Stimulated activated naive CD8-positive, alpha-beta T cell treated with anti-CD3 and anti-CD28 coated beads, Interleukin-15, Interleukin-2, amounts not matched to agents 100 U/mL and 50 U/mL, for 24 hours (primary cell): ENCODE measurements at places on chromosomes 3 and 15.
A peak's percentile ranks its signal among the peaks of the same experiment; 100 is the strongest.

GRCh38 chr3:71109241-71109976 lies 474.1 kb downstream of the FOXP1 start:
- no peak for DNase-seq

DNA sequence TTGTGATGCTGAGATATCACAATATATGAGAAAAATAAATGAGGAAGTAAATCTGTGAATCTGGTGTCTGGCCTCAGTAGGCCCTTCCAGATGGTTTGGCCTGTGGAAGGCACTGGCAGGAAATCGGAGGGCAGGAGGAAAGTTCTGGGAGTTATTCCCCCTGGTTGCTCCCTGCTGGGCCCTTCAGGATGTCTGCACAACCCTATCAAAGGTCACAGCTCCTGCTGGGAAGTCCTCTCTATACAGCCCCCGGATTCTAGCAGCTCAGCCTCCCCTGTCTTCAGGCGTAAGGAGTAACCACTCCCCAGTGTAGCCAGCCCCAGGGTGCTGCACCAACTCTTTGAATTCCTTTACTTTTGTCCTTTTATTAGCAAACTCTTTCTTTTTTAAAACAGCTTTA lies 56.2 kb downstream of the WNT7A start:
- DNase-seq: no peak

- peak; percentile 29 for DNase-seq
Observed at GRCh38 chr3:124995460-124995994, 60.3 kb downstream of the HEG1 start.

DNA sequence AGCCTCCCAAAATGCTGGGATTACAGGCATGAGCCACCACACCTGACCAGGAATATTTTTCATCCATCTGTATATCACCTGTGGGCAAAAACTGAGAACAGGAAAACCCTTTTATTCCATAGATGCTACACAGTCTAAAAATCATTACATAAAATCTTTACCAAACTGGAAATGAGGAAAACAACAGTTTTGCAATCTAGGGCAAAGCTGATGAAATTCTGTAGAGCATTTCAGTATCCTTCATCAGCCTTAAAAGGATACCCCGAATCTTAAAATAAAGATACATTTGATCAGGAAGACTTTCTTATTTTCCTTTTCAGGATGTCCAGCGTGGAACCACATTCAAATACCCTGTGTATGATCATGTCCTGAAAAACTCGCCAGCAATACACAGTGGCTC lies 7.1 kb downstream of the SIAH2 start:
- DNase-seq: no peak

GRCh38 chr3:44893097-44893496 lies 18.7 kb downstream of the TGM4 start:
- DNase-seq: no peak

DNA sequence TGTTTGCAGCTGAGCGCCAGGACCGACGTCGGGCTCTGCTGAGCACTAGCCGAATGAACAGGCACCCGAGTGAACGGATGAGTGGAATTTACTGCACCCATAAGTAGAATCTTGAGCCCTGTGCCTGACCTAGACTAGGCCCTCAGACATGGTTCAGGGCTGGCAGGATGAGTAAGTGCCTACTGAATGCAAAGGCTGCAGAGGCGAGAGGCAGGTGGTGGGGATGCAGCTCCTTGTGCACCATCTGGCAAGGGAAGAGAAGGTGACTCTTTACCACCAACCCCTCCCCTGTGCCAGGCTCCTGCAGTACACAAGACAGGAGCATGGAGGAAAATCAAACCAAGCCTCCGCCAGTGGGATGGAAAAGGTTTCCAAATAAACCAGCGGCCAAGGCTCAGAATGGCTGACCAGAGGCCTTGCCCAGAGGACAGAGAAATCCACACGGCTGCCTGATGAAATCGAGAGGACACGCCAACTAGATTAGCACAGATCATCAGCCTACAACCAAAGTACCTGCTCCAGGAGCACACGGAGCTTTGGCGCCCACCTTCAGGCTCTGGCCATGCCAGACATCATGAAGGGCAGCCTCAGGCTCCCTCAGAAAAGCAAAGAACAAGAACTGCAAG lies 141.7 kb upstream of the IQSEC1 start:
- no peak for DNase-seq

DNA sequence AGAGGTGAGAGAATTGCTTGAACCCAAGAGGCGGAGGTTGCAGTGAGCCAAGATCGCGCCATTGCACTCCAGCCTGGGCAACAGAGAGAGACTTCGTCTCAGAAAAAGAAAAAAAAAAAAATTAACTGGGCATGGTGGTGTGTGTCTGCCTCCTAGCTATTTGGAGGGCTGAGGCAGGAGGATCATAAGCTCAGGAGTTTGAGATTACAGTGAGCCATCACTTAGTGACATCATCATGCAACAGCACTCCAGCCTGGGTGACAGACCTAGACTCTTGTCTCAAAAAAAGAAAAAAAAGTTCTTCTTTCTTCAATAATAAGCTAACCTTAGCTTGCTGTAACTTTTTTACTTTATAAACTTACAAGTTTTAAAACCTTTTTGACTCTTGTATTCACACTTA lies 99.8 kb downstream of the SLMAP start:
- DNase-seq: no peak

- DNase-seq: no peak
Observed at GRCh38 chr3:66486646-66487045, 14.2 kb downstream of the LRIG1 start.

DNA sequence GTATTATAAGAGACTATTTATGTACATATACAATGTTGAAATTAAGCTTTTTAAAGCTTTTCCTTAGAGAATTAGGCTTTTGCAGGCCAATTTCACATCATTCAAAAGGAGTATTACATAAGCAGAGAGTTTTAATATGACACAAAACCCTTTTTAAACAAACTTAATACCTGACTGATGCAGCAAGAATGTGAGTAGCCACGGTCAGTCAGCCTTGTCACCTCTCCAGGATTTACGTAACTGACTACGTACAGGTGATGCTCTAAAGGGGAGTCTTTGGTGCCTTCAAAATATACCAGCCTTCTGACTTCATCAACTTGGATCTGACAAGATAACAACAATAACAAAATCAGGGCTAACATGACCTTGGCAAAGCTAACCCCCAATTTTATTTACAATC lies 44.2 kb upstream of the IGDCC4 start:
- DNase-seq: no peak

DNA sequence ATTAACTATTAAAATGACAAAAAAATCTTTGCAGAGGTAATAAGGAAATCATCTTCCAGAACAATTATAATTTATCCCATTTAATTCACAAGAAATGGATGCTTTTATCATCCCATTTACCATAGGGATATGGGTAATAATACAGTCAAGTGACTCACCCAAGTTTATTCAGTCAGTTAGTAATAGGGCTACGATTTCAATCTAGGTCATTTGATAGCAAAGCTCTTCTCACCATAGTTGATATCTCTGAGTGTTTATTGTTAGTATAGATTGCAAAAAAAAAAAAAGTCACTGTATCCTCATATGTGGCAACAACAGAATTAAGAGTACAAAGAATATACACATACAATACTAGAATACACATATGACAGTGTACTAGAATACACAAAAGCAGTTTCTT lies 797.1 kb downstream of the ROBO1 start:
- no peak for DNase-seq

DNA sequence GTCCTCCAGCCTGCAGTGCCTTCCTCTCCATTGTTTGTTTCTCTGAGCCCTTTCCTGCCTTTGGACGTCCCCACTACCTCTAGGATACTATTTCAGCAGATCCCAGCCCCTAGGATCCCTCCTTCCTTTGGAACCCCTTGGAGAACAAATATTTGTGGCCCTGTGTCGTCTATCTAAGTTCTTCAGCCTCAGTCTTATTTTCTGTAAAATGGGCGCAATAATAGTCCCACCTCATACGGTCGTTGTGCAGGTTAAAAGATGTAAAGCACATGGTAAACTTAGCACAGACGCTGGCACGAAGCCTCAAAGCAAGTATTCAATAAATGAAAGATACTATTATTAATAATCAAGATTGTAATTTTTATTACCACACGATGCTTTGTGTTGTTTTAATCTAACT lies 122.0 kb downstream of the SV2B start:
- no peak for DNase-seq

GRCh38 chr15:27870320-27870719 lies 228.8 kb downstream of the OCA2 start:
- DNase-seq: no peak
